ENCODE measurements at places on chromosomes 4 and X.

DNA sequence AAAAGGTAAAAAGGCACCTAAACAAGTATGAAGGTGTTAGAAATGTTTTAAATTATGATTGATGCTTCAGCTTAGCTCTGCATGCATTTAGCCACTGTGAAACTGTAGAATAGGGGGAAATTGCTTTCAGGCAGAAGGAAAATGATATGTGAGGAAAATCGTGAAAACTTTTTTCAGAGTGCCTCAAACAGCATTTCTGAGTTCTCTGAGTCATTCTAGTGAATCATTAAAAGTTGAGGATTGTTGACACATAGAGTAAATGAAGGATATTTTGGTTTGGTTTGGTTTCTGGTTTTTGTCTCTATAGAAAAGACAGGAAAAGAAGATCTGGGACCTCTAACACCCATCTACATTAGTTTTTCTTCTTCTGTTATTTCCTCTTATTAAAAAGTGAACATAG lies 332.5 kb upstream of the TRAM1L1 start:
- no peak for DNase-seq

DNA sequence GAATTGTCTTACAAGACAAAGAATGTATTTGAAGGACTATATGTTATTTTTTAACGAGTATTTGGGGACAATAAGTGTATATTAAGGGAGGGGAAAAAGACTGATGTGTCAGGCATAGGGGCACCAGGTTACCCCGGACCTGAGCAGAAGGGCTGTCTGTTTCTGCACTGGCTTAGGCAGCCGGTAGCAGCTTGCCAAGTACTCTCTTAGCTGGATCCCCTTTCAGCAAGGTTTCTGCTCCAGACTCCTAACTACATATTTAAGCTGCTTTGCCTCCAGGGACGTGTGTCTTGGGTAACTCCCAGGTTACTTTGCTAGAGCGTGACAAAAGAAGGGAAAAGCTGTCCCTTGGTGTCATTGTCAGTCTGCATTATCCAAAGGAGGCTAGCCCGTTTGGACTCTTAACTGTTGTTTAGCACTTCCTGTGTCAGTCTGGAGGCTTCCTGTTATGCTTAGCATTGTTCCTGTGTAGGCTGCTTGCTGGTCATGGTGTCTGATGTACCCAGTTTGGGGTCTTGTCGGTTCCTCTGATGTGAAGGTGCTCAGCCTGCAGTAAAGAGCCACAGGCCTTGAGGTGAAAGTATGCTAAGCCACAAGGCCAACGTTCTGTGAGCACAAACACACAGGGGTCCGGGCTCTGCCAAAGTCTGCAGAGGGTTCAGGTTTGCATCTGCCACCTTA lies 11.6 kb downstream of the CXCR3 start:
- no peak for DNase-seq

- DNase-seq = no peak
These were observed 41.9 kb downstream of the CNOT6L start for GRCh38 chr4:77777135-77777807.

- no peak for DNase-seq
These were observed 567.8 kb downstream of the TRIML1 start for GRCh38 chr4:188707036-188707435.

DNA sequence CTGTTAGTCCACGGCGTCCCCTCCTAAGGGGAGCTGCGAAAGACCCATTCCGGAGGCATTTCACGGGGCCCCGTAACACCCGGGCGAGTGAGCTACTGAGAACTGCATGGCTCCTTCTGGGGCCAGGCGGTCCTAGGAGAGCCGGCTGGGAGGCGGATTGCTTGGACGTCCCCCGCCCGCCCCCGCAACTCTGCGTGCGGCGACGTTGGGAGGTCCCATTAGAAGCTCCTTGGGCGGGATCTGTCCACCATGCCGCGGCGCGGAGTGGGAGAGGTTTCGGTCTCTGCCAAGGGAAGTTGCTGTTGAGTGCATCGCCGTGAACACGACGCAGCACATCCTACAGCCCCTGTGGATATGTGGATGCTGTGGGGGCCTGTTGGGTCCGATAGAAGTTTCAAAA lies 85.4 kb upstream of the IGFBP7 start:
- DNase-seq = no peak

DNA sequence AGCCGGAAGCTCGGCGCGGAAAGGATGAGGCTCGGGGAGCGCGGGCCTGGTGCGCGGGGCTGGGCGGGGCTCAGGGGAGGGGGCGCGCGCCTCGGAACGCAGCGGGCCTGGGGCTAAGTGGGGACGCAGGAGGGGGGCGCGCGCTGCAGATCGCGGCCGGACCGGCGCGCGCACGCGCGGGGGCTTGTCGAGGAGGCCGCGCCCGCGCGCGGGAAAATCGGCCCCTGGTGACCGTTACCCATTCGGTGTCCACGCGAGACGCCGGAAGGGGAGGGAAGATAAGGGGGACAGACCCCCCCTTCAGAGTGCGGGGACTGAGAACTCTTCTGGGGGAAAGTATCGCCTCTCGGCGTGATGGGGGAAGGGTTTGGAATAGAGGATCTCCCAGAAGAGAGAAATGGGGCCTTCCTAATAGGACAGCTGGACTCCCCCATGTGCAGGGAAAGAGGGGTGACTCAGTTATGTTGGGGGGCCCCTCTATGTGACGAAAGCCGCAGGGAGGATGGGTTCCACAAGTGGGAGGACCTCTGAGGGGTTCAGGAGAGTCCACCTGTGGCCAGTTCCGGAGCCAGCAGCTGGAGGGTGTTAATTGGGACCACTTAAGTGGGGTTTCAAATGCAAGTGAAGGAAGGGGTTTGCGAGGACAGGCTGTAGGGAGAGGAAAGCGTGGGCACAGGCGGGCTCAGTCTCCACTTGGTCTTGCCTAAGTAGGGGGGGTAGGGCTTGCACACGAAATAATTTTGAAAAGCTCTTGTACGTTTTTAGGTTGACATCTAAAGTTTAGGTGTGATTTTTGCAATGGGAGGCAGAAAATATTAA lies 584 bp downstream of the SUV39H1 start:
- DNase-seq = no peak

- no peak for DNase-seq
These were observed 56.8 kb downstream of the ZFYVE28 start for GRCh38 chr4:2361366-2362265.

DNA sequence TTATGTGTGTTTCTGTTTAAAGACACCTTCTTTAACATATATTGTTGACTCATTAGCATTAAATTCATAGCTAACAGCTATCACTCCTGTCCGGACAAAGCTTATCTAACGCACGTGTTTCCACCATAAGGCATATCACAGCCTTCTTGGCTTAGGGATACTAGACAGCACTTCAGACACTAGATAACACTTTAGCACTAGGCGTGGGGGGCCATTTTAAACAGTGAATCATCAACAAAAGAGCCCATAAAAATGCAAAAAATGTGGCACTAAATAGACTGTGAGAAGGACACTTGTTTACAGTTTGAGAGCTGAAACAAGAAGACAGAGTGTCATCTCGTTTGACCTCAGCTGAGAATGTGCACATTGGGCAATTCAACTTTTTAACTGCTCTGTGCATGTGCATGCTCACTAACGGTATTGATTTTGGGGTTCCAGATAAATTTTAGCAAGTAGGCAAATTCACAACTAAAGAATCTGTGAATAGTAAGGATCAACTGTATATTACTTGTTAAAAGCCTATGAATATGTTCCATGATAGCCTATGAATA lies 58.9 kb upstream of the RAI2 start:
- no peak for DNase-seq

GRCh38 chrX:77434962-77435361 lies 12.2 kb upstream of the FGF16 start:
- no peak for DNase-seq

DNA sequence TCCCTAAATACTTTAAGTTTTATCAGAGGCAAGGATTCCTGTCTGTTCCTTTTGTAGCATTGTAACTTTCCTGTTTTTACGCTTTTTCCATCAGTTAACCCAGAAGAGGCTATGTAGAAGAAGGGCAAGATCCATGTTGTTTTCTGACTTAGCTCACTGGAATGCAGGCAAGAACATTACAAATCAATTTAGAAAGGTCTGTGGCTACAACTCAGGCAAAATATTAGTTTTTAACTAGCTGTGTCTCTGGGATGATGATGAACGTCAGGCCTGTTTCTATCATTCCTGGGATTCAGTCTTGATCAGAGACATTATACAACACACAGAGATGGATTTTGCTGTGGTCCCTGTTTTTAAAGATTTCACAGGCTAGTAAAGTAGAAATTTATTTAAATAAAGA lies 813.0 kb upstream of the POU3F4 start:
- DNase-seq = no peak

- no peak for DNase-seq
These were observed 86.2 kb upstream of the HS3ST1 start for GRCh38 chr4:11514779-11515419.

- no peak for DNase-seq
These were observed 58.0 kb downstream of the PJA1 start for GRCh38 chrX:69107231-69107739.

GRCh38 chr4:147965056-147965455 lies 233.2 kb downstream of the ARHGAP10 start:
- no peak for DNase-seq

GRCh38 chr4:1991596-1992434 lies 17.0 kb downstream of the NELFA start:
- no peak for DNase-seq

DNA sequence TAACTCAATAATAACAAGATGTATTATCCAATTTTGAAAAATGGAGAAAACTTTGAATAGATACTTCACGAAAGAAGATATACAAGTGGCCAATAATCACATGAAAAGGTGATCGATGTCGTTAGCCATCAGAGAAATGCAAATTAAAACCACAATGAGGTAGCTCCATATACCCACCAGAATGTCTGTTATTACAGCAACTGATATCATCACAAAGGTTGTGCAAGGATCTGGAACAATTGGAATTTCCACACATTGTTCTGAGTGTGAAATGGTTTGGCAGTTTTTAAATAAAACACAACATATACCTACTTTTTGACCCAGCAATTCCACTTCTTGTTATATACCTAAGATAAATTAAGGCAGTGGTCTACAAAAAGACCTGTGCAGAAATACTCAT lies 71.7 kb downstream of the IRS4 start:
- DNase-seq = no peak

- DNase-seq = no peak
These were observed 17.3 kb downstream of the FNIP2 start for GRCh38 chr4:158786121-158786601.

GRCh38 chr4:1866189-1866661 lies 5.0 kb upstream of the NSD2 start:
- DNase-seq = no peak

GRCh38 chr4:102174719-102175189 lies 170.5 kb downstream of the SLC39A8 start:
- no peak for DNase-seq

GRCh38 chrX:134753718-134754008 lies 95.4 kb upstream of the PLAC1 start:
- DNase-seq = no peak

DNA sequence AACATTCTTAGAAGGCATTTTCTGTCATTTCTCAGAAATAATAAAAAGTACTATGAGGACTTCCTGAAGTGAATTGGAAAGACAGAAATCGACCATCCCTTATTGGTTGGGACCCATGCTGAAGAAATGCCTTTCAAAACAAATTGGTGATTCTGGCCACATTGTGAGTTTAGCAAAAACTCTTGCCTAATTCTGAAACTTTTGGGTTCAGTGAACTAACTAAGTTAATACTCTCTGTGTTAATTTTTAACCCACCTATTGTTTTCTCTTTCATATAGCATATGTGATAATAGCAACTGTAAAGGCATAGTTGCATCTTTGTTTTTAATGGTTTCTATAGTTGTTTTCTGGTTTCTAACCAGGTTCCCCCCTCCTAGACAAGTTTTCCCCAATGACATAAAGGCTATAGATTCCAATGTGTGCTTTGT lies 129.3 kb upstream of the FAT1 start:
- no peak for DNase-seq

GRCh38 chrX:138031715-138032114 lies 465.8 kb downstream of the ZIC3 start:
- no peak for DNase-seq

- DNase-seq = no peak
These were observed 233.0 kb upstream of the MAD2L1 start for GRCh38 chr4:120299631-120300030.

GRCh38 chr4:173747537-173748257 lies 217.7 kb upstream of the HAND2 start:
- DNase-seq = no peak

- no peak for DNase-seq
These were observed 247.3 kb downstream of the SPATA18 start for GRCh38 chr4:52298444-52298843.

- DNase-seq = no peak
These were observed 126.4 kb upstream of the SMIM10 start for GRCh38 chrX:134864431-134864830.

- no peak for DNase-seq
These were observed 152.2 kb downstream of the SH3KBP1 start for GRCh38 chrX:19735244-19735643.

DNA sequence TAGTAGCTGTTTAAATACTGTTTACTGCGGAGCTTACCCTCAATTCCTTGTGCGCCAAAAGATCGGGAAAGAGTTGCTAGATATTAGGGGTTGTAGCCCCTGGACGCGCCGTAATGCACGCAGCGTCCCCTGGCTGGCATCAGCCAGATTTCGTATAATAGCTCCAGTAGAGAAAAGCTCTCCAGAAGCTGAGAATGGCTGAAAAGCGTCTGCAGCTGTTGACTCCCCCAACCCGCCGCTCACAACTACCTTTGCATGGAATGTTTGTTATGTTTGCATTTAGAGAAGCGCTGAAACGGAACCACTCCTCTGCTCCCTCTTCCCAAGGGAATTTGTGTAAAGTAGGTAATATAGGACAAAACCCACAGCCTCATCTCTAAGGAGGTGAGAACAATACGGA lies 3.7 kb downstream of the DOCK11 start:
- no peak for DNase-seq

- no peak for DNase-seq
These were observed 170.7 kb downstream of the SLIT2 start for GRCh38 chr4:20422398-20422797.

GRCh38 chr4:116639070-116639577 lies 446.3 kb downstream of the TRAM1L1 start:
- no peak for DNase-seq

- DNase-seq = no peak
These were observed 250.7 kb downstream of the NAP1L3 start for GRCh38 chrX:93422693-93423092.

- no peak for DNase-seq
These were observed 479 bp downstream of the BRCC3 start for GRCh38 chrX:155071694-155072280.

DNA sequence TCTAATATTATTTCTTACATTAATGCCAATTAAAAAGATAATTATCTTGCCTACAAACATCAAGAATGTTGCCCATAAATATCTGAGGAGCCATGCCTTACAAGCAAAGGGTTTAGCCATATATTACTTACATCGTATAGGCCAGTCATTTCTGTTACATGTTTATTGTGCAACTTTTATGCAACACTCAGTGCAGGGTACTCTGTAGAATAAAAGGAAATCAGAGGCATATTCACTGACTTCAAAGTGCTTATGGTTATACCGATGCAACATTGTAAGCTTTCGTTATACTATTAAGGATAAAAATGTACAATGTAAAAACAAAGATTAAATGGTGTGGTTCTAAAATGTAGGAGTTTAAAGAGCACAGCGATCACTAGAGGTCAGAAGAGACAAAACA lies 315.9 kb downstream of the PCDH10 start:
- no peak for DNase-seq
